ENCODE measurements at places on chromosomes 5 and 9.

DNA sequence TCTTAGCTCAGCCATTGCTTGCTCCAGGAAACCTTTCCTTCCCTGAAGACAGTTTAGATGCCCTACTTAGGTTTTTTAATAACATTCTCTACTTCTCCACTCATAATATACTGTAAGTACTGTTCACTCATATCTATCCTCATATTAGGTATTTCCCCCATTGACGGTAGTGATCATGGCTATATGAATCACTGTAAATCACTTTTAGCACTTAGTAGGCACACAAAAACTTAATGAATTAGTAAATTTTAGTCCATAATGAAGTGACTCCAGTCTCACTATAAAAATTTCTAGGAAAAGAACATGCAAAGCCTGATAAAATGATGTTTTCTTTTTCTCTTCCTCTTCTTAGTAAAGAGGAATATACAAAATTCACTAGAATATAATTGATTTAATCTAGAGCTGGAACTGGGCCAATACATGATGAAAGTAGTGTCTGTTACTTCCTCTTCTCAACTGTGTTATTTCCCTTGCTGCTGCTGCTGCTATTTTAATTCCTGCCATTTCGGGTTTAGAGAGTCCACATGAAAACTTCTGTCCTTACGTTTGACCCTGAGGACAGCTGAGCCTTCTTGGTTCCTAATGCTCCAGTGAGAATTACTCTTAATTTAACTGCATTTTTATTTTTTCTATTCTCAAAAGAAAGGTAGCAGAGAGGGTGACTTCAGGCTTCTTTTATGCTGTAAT lies 73.5 kb downstream of the LNPEP start:
- no peak for DNase-seq

DNA sequence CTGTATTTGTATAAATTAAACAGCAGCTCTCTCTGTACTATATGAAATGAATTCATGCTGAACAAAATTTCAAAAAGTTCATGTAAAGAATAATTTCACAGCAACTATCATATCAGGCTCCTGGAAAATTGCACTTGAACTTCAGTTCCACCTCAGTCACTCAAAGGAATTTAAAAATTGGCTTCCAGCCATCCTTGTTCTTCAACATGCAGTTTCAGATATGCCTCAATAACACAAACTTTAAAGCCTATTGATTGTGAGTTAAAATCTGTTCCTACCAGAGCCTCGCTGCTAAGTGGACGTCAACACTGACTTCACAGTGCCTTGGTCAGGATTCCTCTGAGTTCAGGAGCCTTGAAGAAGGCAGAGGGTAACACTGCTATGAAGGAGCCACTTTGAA lies 418.7 kb upstream of the WWC1 start:
- no peak for DNase-seq

DNA sequence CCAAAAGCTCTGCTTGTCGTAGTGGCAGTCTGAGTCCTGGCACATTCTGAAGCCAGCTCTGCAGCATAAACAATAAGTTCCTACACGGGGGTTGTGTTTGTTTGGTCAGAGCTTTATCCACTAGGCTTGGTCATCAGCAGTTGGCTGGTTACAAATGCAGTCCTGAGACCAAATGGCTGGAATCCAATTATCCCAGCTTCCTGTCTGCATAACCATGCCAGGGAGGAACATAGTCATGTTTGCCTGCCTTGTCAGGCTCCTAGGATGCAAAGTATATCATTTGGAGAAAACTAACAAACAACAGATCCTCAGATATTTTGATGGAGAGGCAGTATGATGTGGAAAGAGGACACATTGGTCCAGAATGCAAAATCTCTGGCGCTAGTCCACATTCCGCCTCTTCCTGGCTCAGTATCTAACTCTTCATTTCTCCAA lies 85.8 kb downstream of the FBXO38 start:
- no peak for DNase-seq

GRCh38 chr9:12785260-12785770 lies 10.5 kb downstream of the LURAP1L start:
- no peak for DNase-seq

Data from stimulated activated CD8-positive, alpha-beta memory T cell treated with anti-CD3 and anti-CD28 coated beads, Interleukin-2, amount 100 ng/mL, for 1 hour (primary cell).